ENCODE measurements at places on chromosomes 7 and 10. TPM values are rescaled to one million over a fixed set of nuclear protein-coding genes. Genes with fewer than 3 reads are reported as not detected.

DNA sequence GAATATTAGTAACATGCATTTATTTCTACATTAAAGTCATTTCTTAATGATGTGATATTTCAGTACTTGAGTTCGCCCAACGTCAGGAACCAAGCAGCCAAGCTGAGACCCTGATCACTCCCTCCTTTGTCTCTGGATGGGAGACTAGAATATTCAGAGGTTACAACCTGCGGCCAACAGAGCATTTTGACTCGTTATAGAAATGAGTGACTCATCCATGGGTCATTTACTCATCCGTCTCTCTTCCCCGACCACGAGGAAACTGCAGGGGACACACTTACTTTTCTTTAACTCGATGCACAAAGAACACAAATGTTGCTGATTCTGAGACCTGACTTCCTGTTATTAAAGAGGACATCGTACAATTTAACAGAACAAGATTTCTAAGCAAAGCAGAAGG is 343.3 kb downstream of the FRMD4A start:
- H3K4me1 ChIP-seq: no peaks in the 10 kb centered on the region
- no peak for DNase-seq
- no peaks in the 10 kb centered on the region for H3K27me3 ChIP-seq

GRCh38 chr10:118767297-118768040 is 12.7 kb upstream of the CACUL1 start:
- no peaks in the 10 kb centered on the region for H3K4me1 ChIP-seq
- H3K4me3 ChIP-seq: no peak overlapping the region
- DNase-seq: no peak
- H3K27ac ChIP-seq: no peak overlapping the region
- no peaks in the 10 kb centered on the region for H3K27me3 ChIP-seq

- no peak for DNase-seq
- H3K4me3 ChIP-seq: no peak overlapping the region
- H3K36me3 ChIP-seq: no peaks in the 10 kb centered on the region
- H3K27ac ChIP-seq: peak overlapping the region; percentile 69
- H3K27me3 ChIP-seq: no peaks in the 10 kb centered on the region
Observed at GRCh38 chr7:16786257-16786656, 18.5 kb downstream of the AGR2 start.

- H3K27ac ChIP-seq: no peak overlapping the region
- no peak overlapping the region for H3K4me3 ChIP-seq
- DNase-seq: no peak
- H3K4me1 ChIP-seq: no peaks in the 10 kb centered on the region
Observed at GRCh38 chr7:10472115-10472514, 501.6 kb upstream of the PHF14 start.

GRCh38 chr7:142733271-142733670 is 16.0 kb upstream of the PRSS1 start:
- H3K4me3 ChIP-seq: no peak overlapping the region
- no peak for DNase-seq
- H3K27ac ChIP-seq: no peak overlapping the region
- H3K36me3 ChIP-seq: no peaks in the 10 kb centered on the region

GRCh38 chr7:139104091-139104450 is 5.4 kb downstream of the ZC3HAV1 start:
- peaks cover 5% of the 10 kb centered on the region for H3K4me1 ChIP-seq
- H3K27ac ChIP-seq: no peak overlapping the region
- peak; percentile 18 for DNase-seq
- no peak overlapping the region for H3K4me3 ChIP-seq

GRCh38 chr10:59907918-59908807 is 1.8 kb upstream of the CCDC6 start:
- DNase-seq: peak; percentile 80
- H3K4me3 ChIP-seq: peak overlapping the region; percentile 52
- no peaks in the 10 kb centered on the region for H3K36me3 ChIP-seq
- peak overlapping the region; percentile 95 for H3K27ac ChIP-seq
- H3K27me3 ChIP-seq: no peaks in the 10 kb centered on the region

Gene TMEM196
- polyA plus RNA-seq: 0.22 TPM

Gene SEMA3D
- polyA plus RNA-seq: 6.9 TPM

Gene SDHAF3
- 21.0 TPM for polyA plus RNA-seq

Gene DYDC2
- polyA plus RNA-seq: 0.64 TPM

Gene THAP5
- 26.8 TPM for polyA plus RNA-seq

Gene CLDN3
- 302 TPM for polyA plus RNA-seq

Measured in small intestine (tissue), 16 donors.